ENCODE measurements at places on chromosomes 4 and X.
A peak's percentile ranks its signal among the peaks of the same experiment; 100 is the strongest.

DNA sequence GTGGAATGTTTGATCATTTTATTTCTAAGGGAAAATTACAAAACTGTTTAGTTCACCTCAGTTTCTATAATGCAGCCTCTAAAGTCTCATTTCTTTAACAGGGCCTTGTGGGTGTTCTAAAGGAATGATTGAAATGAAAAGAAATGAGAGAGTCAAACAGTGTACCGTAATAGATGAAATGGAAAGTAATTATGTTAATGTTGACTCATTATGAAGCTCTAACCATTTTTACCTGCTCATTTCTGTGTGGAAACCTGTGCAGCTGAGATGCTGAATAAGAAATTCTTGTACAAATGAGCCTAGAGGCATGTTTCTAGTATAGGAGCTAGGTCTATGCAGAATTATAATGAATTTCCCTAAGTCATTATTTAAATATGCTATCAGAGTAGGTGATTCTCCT lies 45.2 kb upstream of the RPA4 start:
- no peak for DNase-seq

DNA sequence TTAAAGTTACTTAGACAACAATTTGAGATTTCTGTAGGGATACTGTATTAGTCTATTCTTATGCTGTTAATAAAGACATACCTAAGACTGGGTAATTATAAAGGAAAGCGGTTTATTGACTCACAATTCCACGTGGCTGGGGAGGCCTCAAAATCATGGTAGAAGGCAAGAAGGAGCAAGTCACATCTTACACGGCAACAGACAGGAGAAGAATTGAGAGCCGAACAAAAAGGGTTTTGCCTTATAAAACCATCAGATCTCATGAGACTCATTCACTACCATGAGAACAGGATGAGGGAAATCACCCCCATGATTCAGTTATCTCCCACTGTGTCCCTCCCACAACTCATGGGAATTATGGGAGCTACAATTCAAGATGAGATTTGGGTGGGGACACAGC lies 11.0 kb downstream of the PTTG2 start:
- no peak for DNase-seq

GRCh38 chrX:10548688-10549087 lies 71.7 kb downstream of the MID1 start:
- DNase-seq = no peak

GRCh38 chrX:29834311-29834710 lies 381.1 kb upstream of the MAGEB2 start:
- no peak for DNase-seq

GRCh38 chrX:42515939-42516338 lies 262.0 kb downstream of the PPP1R2C start:
- DNase-seq = no peak

GRCh38 chr4:77185686-77186085 lies 28.7 kb downstream of the CCNG2 start:
- DNase-seq = no peak

GRCh38 chr4:55012363-55013230 lies 112.8 kb downstream of the KDR start:
- DNase-seq = no peak

DNA sequence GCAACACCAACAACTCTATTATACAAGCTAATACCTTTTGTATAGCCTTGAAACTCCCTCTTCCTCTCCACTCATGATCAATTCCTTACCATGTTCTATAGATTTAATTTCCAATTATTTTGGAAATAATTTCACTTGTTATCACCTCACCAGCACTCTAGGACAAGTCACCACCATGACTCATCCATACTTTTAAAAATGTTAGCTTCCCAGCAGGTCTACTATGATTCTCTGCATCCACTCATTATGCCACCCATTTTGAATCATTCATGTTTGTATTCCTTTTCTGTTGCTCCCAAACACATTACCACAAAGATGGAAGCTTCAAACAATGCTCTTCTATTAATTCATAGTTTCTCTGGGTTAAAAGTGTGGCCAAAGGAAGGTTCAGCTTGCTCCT lies 469.6 kb downstream of the PDGFC start:
- DNase-seq = no peak

- DNase-seq = no peak
Measured at GRCh38 chr4:82747686-82748575, 50.7 kb downstream of the SCD5 start.

- peak; percentile 70 for DNase-seq
Measured at GRCh38 chr4:4852591-4853362, 6.7 kb upstream of the MSX1 start.

DNA sequence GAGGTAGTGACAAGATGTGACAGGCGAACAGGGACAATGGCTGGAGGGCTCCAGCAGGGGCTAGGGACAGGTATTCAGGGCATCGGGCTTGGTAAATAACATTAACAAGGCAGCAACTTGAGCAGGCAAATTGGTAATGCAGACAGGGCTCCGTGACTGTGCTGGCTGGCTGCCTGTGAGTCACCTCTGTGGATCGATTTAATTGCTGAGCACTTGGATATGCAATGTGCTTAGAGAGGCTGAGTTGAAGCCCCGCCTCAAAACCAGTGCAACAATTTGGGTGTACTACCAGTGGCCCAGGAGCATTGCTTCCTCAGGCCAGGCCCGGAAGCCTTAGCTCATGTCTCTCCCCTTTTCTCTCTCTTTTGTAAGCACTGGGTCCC lies 19.5 kb downstream of the CNGA2 start:
- DNase-seq = no peak

Data from upper lobe of right lung (tissue), 1 donor.